ENCODE measurements at places on chromosomes 6 and 20.

DNA sequence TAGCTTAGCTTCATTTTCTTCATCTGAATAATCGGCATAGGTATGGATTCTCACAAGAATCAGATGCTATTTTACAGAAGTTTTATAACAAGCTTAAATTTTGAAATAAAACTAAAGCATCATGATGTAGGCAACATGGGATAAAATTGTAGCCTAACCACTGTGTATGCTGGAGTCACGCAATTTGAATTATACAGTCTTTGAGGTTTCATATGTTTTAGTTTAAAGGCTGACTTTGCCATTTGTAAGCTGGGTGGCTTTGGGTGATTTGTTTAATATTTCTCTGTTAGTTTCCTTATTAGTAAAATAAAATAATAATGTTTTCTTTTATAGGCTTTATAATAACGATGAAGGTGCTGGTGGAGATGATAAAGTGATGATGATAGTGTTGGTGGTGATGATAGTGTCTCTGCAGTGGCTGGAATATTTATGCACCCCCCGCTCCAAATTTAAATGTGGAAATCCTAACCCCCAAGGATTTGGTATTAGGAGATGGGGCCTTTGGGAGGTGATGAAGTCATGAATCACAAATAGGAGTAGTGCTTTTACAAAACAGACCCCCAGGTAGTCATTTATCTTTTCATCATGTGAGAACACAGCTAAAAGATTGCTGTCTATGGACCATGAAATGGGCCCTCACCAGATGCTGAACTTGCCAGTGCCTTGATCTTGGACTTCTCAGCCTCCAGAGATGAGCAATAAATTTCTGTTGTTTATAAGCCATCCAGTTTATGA lies 42.0 kb downstream of the DOK5 start:
- DNase-seq: no peak

GRCh38 chr20:62656197-62656918 lies 14.1 kb downstream of the SLCO4A1 start:
- DNase-seq: no peak

DNA sequence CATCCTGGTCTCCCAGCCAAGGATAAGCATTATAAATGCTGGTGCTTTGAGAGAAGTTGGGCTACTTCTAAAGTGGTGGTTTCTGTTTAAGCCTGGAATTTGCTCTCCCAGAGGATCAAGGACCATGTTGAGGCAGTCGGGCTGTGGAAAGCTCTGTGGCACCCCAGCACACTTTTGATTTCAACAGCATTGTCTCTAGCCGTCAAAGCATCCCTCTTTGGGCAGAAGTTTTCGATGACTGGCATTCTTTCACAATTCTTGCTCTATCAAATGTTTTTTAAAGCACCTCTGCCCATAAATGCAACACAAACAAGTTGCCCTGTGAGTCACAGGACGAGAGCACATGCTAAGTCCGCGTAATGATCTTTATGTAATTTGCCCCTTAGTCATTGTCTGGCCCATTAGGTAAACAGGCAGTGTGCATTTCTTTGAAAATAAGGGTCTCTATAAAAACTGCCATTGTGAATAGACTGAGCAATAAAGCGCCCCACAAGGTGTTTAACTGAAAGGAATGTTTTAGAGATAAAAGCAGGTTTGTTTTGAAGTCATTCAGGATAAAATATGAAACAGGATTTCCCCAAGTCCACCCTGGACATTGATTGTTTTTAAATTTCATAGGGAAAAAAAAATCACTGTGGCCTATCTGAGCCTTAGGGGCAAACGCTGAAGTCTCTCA lies 44.7 kb upstream of the FOXQ1 start:
- no peak for DNase-seq

DNA sequence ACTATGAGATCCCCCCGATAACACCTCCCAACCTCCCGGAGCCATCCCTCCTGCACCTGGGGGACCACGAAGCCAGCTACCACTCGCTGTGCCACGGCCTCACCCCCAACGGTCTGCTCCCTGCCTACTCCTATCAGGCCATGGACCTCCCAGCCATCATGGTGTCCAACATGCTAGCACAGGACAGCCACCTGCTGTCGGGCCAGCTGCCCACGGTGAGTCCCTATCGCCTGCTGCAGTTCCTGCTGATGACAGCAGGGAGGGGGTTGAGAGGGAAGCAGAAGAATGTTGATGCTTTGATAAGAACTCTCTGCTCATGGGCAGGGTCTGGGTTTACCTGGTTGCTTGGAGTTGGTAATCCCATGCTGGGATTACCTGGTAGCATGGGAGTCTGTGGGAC lies 91.9 kb downstream of the TOX2 start:
- no peak for DNase-seq

- DNase-seq: no peak
Measured at GRCh38 chr20:7155282-7155681, 387.8 kb downstream of the BMP2 start.

GRCh38 chr6:137443901-137444300 lies 50.3 kb downstream of the OLIG3 start:
- DNase-seq: no peak

GRCh38 chr6:130675072-130675471 lies 152.1 kb upstream of the SMLR1 start:
- DNase-seq: no peak

DNA sequence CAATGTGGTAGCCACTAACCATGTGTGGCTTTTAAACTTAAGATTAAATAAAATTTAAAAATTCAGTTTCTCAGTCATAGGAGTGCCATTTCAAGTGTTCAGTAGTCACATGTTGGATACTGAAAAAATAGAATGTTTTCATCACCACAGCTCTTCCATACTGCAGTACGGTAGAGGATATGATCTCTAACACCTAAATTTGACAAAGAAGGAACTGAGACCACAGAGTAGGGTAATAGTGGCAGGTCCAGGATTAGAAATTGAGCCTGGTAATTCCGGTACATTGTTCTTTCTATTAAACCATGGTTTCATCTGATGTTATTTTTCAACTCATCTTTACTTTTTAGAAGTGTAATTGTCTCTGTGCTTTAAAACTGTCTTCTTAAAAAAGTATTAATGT lies 104.0 kb downstream of the CD2AP start:
- no peak for DNase-seq

DNA sequence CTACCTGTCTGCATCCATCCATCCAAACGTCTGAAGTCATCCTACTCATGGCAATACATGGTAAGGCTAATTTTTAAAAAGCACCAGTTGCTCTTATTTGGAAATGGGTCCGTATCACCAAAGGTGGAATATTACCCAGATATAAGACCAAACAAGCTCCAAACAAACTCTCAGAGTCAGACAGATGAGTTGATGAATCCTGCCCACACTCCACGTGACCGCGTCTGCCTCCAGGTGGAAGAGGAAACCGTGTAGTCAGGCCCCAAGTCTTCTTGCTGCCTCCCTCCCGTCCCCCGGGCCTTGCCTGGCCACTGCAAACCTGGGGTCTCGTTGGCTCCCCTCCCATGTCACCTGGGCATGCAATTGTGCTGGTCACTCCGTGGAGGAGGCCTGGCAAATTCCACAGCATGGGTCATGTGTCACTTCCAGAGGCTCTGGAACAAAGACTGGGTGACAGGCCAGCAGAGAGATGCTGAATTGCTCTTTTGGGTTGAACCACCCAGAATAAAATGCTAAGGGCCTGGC lies 31.8 kb downstream of the CTCFL start:
- DNase-seq: no peak

DNA sequence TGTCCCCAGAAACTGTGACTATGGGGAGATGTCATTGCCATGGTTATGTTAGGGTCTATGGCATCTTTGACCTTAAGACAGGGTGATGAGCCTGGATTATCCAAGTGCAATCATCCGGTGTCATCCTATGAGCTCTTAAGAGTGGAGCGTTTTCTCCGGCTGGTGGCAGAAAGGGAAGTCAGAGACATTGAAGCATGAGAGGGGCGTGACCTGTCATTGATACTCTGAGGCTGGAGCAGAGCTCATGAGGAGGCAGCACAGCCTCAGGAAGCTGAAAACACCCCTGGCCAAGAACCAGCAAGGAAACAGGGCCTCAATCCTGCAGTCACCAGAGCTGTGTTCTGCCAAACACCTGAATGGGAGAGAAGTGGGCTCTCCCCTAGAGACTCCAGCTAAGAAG lies 59.6 kb downstream of the ANKRD60 start:
- no peak for DNase-seq

GRCh38 chr20:17683218-17684076 lies 1.4 kb upstream of the RRBP1 start:
- DNase-seq: no peak
